ENCODE measurements at places on chromosomes 5 and 9.

- DNase-seq = no peak
Observed at GRCh38 chr5:32042551-32042961, 131.6 kb downstream of the GOLPH3 start.

GRCh38 chr9:110579034-110579861, at the start of gene SVEP1:
Gene SVEP1, minus strand, starts transcription at chr9:110579741. Its CDS starts 198 bp downstream, at chr9:110579543.
- DNase-seq = no peak

DNA sequence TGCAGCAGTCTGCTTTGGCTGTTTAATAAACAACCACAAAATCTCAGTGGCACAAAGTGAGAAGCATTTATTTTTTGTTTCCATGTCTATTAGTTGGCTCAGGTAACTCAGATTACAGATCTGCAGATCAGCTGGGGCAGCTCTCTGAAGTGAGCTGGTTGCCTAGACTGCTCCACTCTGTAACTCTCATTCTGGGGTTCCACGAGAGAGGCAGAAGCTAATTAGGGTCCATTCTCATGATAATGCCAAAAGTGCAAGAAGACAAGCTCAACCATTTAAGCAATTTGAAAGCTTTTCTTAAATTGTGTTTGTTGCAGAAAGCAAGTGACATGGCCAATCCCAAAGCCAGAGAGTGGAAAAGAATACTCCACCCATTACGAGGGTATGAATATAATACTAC, 13.2 kb downstream of the MEIKIN start:
- no peak for DNase-seq

- DNase-seq = no peak
Observed at GRCh38 chr9:120323125-120323524, 256.8 kb downstream of the CDK5RAP2 start.

DNA sequence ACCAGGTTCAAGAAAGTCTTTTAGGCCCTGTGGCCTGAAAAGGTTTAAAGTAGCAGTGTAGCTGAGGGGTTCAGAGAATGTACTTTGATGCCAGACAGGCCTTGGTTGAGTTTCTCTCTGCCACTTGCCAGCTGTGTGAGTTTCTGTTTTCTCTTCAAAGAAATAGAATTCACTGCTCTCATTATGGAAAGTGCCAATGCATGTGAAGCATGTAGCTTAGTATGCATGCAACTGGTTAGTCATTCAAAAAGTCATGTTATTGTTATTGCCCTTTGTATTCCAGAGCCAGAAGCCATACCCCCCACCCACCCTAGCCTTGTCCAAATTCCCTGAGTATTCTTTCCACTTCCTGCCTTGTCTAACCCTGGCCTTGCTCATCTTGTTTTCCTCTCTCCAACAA, 101.7 kb downstream of the ADRB2 start:
- no peak for DNase-seq

- no peak for DNase-seq
Observed at GRCh38 chr5:179318221-179318955, 26.9 kb downstream of the ADAMTS2 start.

DNA sequence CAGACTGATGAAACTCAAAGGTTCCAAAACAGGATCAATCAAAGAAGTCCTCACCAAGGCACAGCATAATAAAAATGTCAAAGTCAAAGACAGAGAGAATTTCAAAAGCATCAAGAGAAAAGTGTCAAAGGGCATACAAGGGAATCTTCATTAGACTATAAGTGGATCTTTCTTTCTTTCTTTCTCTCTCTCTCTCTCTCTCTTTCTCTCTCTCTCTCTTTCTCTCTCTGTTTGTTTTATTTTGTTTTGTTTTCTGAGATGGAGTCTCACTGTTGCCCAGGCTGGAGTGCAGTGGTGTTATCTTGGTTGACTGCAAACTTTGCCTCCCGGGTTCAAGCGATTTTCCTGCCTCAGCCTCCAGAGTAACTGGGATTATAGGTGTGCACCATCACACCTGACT, 148.3 kb upstream of the CD180 start:
- DNase-seq = no peak

GRCh38 chr9:89928106-89928505, 323.3 kb downstream of the GADD45G start:
- DNase-seq = no peak

GRCh38 chr5:119315516-119315949, 40.3 kb upstream of the TNFAIP8 start:
- peak; percentile 56 for DNase-seq

DNA sequence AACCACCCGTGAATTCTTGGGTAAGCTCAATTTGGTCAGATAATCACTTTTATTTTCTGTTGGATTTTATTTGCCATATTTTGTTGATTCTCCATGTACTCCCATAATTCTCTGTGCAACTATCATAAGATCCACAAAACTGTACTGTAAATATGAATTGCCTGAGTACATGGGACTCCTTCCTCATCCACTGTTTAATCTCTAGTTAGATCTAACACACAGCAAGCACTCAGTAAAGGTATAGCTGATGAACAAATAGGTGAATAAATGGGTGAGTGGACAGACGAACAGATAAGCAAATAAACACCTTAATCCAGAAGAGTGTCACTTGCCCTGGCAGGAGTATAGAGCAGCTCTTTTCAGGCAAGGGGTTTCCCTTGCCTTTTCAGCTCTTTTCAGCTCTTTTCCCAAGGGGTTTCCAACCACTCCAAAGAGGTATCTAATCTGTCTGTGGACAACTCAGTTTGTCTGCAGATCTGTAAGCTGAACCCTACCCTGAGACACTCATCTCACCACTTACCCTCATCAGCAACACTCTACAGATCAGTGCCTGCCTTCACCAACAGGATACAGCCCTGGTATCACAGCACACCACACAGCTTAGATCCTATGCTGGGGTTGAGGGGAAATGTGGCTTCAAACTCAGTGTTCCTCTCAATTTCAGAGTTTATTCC, 51.2 kb downstream of the SIL1 start:
- no peak for DNase-seq

GRCh38 chr5:178235588-178235974, 3.0 kb upstream of the PHYKPL start:
- no peak for DNase-seq

DNA sequence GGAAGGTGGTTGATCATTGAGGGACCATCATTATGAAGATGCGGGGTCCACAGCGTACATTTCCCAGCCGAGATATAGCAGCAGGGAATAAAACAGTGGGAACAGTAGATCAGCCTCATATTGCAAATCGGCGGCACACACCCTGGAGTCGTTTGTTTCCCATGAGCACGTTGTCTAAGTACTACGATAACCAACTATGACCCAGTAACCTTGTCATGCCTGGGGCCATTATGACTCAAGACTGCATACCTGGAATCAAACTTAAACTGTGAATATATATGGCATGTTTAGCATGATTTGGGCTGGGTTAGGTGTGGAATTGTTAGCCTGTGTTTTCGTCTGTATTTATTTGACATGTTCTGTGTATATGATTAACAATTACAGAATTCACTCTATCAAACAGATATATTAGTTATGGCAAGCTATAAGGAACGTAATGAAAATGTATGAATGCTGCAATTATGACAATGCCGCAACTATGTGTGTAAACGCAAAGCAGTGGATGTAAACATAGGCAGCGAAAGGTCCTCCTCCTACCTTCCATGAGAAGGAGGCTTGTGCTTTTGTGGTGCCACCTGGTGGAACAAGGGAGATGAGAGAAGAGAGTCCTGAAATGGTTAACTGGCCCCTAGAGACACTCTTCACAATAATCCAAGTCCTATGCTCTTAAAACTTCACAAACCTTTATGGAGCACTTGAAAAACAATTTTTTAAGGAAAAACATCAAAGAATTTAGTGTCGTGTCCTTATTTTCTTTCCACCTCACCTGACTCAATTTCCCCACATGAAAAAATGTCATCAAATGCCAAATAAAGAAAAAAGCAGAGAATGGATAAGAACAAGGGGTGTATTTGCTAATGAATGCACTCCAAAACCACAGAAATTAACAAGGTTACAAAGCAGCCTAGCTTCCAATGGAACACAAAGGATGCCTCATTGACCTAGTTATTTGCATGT, 47.1 kb downstream of the SEMA5A start:
- peak; percentile 28 for DNase-seq

DNA sequence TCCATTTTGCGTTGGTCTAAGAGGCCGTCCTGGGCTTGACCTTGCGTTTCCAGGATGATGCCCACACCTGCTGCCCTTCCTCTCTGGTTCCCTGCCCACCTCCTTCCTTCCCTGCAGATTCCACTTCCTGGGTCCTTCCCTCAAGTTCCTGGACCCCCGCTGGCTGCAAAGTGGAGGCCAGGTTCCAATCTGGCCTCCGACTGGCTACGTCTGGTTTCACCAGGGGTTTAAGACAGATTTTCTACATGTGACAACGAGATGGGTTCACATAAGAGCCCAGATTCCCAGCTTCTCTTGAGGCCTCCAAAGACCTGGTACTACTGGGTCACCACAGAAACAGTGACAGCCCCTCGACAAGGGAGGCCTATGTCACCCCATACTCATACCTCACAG, 2.1 kb downstream of the MGAT4B start:
- DNase-seq = no peak

- DNase-seq = no peak
Observed at GRCh38 chr5:9544056-9544455, 1.8 kb downstream of the SEMA5A start.

- no peak for DNase-seq
Observed at GRCh38 chr9:133813749-133814585, 75.8 kb upstream of the SARDH start.

GRCh38 chr9:12612211-12612770, 80.9 kb upstream of the TYRP1 start:
- DNase-seq = no peak

- no peak for DNase-seq
Observed at GRCh38 chr5:83101514-83101913, 24.2 kb downstream of the XRCC4 start.

DNA sequence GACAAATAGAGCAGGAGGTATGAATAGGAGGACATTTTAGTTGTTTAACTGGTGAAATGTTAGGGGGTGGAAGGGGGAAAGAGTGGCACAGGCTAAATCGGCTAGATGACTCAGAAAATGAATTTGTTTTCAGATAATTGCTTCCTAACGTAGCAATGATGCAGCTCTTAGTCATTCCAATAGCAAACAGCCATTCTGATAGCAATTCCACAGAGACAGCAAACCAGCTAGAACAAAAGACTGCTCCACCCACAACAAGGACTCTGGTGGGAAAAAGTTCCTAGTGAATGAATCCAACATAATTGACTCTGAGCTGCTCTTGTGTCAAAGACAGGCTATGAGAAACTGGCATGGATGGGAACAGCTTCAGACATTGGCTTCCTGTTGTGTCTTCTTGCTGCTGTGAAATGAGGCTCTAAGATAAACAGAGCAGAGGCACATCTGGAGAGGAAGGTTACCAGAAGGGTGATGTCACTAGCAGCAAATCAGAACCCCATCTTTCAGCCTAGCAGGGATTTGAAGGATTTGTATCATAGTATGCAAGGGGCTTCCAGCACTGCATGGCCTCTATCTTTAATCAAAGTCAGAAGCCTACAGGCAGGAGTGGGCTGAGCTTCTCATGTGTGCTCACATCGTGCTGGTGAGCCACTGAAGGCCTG, 28.1 kb upstream of the F2RL1 start:
- DNase-seq = peak; percentile 90

DNA sequence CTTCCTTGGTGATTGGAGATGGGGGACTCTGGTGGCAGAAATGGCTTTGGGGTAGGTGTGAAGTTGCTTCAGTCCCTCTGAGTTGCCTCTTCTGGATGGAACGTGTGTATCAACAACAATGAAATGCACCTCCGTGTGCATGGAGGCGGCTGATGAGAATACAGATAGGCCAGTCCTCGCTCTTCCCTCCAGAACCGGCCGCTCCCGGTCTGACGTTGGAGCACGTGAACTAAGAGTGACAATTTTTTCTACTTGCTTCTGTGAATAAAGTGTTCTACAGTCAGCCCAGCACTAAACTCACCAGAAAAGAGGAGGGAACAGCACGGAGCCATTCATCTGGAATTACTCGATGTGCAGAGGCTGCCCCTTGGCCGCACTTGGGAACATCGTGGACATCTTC, 90.7 kb downstream of the ANKRD33B start:
- DNase-seq = no peak

DNA sequence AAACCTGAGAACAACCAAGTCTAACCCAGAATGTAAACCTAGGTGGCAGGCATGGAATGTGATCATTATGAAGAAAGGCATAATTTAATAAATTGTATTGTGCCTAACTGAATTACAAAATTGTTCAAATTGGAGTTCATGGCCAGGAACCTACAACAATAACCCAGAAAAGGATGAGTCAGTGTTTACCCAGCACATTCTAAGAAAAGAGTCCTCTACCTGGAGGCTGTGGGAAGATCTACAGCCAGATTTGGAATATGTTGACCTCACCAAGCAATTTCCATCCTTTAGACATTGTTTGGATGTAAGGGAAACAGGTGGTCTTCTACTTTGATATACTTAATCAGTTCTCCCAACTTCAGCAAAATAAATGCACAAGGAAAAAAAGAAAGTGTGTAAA, 152.2 kb downstream of the TMEM161B start:
- no peak for DNase-seq

DNA sequence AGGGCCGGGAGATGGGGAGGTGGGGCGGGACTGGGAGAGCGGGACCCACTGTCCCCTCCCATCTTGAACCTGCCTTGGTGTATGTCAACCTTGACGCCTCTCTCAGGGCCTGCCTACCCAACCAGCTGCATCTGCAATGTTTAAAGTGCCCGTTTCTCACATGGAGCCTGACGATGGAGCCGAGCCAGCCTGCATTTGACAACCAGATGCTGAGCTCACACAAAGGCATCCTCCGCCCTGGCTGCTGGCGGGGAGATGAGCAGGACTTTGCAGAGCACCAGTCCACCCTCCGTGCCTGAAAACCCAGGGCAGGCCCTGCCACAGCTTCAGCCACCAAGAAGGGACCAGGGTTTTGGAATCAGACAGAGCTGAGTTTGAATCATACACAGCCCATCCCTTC, 141.1 kb upstream of the SMIM23 start:
- no peak for DNase-seq

DNA sequence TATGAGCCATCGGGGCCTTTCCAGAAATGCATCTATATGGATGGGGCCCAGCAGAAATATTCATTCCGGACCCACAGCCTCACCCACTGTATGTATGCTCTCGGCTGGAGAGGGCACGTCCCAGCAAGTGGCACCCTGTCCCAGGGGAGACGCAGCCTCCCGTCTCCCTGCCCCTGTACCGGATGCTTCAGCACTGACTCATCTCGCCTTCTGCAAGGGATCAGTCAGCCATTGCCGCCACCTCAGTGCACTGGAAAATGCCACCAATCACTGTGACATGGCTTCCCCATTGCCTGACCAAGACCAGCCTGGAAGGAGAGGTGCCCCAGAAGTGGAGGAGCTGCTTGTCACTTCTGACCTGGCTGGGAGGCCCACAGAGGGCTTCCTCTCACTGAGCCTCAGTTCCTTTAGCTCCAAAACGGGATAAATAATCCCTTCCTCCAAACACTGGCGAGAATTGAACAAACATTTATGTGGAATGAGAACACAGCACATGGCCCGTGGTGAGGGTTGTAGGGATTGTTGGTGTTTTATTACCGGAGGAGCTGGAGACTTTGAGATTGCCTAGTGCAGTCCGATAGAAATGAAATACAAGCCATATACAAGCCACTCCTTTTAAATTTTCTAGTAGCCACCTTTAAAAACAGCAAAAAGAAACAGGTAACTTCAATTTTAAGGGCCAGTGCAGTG, 43.9 kb upstream of the ORM1 start:
- DNase-seq = peak; percentile 85
